ENCODE measurements at places on chromosomes 3 and 15.

DNA sequence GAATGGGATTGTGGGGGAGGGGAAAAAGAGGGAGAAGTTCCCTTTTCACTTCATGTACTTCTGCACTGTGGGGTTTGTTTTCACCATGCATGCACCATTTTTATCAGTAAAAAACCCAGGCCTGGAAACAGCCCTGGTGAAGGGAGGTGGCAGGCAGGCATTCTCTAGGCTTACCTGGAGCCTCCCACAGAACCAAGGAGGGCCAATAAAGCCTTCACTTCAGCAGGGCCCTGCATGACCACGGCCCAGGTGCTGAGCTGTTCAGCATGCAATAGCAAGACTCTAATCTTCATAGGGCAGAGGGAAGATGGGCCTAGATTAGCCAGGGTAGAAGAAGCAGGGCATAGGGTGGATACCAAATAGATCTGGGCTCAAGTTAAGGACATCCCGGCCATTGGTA is 49.6 kb downstream of the SCN5A start:
- no peak for DNase-seq

DNA sequence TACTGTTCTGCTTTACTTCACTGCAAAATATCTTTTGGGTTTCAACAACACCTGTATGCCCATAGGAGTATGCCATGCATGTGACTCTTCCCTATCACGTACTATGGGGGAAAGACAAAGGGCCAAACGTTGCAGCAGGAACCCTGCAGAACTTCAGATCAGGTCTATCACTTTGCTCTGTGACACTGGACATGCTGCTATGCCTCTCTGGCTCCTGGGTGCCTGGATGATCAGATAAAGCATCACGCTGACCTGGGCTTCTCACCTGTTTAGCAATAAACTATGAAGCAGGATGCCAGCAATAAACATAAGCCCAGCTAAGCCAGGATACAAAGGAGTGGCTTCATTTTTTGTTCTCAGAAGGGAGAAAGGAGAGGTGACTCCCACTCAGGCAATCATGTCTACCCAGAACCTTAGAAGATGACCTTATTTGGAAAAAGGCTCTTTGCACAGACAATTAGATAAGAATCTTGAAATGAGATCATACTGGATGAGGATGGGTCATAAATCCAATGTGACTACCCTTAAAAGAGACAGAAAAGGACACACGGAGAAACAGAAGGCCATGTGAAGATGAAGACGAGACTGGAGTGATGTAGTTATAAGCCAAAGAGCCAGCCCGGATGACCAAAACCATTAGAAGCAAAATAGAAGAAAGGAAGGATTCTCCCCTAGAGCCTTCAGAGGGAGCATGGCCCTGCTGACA is 19.3 kb downstream of the POMGNT2 start:
- no peak for DNase-seq

DNA sequence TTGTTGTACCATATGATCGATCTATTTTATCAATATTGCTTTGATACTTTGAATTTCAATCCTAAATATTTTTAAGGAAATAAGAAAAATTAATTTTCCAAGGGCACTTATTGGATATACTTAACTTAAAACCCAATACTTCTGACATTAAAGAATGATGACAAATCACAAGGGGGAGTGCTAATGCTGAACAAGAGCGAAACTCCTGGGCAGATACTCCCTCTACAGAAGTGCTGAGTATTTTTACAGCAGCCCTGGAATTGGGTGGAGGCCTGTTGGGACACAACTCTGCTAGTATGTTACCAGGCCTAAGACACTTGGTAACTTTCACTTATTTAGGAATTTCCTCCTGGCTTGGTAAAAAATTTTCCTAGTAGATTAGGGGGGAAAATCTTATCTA is 46.2 kb downstream of the DENND6A start:
- DNase-seq: peak; percentile 23

- no peak for DNase-seq
Measured at GRCh38 chr3:186857743-186858142, 15.2 kb downstream of the ADIPOQ start.

- DNase-seq: no peak
Measured at GRCh38 chr15:86077070-86077469, 2.6 kb upstream of the AGBL1 start.

- no peak for DNase-seq
Measured at GRCh38 chr3:64908251-64908685, 220.5 kb upstream of the ADAMTS9 start.

DNA sequence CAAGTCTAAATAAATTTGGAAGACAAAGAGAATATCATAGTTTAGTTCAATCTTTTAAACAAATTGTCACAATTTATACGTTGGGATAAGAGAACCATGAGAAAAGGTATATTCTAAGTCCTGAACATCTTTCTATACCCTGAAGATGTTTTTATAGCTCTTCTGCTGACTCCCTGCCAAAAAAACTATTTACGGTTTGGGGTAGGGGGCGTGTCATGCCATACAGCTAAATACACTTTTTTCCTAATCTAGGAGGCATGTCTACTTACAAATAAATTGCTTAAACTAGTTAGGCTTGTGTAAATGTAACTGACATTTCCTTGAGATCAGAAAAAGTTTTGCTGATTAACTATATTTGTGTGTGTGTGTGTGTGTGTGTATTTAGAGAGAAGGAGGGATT is 163.3 kb downstream of the PGPEP1L start:
- DNase-seq: no peak

- DNase-seq: peak; percentile 9
Measured at GRCh38 chr3:59566481-59566975, 516.7 kb upstream of the CFAP20DC start.

DNA sequence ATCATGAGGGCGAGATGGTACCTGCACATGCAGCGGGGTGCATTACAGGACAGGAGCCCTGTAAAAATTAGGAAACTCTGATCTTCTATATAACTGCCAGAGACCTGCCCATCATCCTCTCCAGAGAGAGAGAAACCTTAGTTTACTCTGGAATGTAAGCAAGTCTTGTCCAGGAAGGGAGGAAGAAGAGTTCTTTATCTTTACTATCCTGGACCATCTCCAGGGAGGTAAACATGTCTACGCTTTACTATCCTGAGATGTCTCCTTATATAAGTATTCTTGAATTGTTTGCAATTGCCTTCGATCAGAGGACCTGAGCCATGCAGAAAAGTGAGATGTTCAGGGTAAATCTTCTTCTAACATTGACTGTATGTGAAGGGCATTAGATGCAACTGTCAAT is 12.7 kb upstream of the HACD2 start:
- no peak for DNase-seq

DNA sequence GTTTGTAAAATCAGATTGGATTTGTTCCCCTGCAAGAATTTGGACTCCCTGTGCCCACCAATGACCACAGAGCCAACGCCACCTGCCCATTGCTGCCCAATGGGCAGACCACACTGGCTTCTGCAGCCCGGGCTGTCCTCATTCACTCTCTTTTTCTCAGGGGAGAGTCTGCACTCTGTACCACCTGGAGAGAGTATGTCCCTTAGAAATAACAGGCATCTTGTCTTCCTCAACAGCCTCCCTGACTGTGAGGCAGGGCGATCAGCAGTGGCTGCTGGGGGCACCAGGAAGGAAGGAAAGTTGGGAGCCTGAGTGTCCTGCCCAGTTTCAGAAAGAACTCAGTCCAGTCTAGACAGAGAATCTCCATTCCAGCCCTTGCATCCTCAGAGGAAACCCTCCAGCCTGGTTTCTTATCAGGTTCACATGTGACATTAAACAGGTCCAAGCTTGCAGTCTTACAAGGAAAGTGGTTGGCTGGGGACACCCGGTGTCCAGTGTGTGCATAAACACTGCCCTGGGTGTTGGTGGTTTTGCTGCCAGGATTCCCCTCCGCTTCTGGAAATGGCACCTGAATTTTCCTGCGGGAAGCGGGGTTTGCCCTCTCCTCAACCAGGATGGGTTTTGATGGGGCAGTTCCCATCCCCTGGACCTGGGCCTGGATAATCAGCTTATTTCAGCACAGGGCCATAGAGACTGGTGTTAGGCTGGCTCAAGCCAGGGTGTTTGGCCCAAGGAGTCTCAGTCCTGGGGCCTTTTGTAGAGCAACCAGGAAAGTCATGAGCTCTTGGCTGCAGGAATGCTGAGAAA is 37.2 kb downstream of the SSUH2 start:
- peak; percentile 30 for DNase-seq

- no peak for DNase-seq
Measured at GRCh38 chr3:126314305-126314789, 42.9 kb downstream of the KLF15 start.

- no peak for DNase-seq
Measured at GRCh38 chr3:96209699-96210098, 604.7 kb upstream of the EPHA6 start.

GRCh38 chr15:80660119-80660518 is 35.0 kb upstream of the ABHD17C start:
- DNase-seq: peak; percentile 47

- DNase-seq: no peak
Measured at GRCh38 chr3:72442759-72443158, 405.5 kb downstream of the SHQ1 start.

All from ACHN (cell line).